Activated T-helper 17 cell treated with anti-CD3 and anti-CD28 coated beads, Interleukin-2, amount 50 U/mL, for 72 hours (primary cell): ENCODE measurements at places on chromosomes 5 and 9.
A peak's percentile ranks its signal among the peaks of the same experiment; 100 is the strongest.

DNA sequence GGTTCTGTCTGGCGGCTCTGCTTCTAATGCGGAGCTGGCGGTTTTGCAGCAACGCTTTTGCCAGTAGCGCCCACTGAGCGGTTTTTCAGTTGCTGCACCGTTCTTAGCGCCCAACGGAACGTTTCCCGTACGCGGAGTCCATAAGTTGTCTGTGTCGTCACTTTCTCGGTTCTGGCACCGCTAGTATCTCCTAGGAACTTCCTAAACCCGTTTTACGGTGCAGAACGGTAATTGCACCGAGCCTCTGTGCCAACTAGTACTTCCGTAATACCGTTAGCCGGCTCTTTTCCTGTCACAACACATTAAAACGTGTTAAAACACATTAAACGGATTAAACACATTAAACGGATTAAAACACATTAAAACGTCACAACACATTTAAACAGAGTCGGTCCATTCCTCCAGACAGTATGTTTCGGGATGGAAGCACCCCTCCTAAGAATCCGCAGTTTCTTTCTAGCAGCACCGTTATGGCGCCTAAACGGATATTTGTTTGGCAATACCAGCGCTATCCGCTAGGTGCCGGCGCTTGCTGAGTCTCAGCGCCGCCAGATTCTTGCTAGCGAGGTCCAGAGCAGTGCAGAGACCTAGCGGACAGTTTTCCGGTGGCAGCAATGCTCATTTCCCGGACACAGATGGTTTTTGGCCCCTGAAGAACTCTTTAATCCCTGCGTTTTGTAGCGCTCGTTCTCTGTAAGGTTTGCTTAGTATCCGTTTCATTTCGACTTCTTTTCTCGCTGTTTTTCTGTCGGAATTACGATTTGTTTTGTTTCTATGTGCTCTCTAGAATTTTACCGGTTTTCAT, 45.4 kb downstream of the ANXA2R start:
- ATAC-seq = peak; percentile 65

DNA sequence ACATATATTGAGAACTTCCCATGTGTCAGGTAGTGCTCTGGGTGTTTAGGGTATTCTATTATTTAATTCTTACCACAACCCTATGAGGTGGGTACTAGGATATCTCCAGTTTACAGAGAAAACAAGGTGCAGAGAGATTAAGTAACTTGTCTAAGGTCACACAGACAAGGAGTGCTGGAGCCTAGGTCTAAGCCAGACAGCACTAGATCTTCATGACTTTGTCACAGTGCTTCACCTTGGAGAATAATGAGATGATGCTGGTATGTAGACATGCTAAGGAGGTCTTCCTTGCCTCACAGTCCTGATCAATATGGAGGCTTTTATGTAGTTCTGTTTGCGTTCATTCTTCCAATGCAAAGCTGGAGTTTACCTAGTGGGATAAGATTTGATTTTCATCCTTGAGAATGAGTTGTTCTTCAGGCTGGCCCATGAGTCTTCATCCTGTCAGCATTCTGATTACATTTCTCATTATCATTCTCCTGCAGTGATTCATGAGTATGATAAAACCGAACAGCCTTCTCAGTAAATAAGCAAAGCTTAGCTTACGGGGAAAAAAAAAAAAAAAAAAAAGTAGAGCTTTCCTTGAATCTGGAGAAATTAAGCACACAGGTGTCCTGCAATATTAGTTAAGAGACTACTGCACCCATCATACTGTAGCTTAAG, 176.3 kb downstream of the C9orf152 start:
- ATAC-seq = no peak

DNA sequence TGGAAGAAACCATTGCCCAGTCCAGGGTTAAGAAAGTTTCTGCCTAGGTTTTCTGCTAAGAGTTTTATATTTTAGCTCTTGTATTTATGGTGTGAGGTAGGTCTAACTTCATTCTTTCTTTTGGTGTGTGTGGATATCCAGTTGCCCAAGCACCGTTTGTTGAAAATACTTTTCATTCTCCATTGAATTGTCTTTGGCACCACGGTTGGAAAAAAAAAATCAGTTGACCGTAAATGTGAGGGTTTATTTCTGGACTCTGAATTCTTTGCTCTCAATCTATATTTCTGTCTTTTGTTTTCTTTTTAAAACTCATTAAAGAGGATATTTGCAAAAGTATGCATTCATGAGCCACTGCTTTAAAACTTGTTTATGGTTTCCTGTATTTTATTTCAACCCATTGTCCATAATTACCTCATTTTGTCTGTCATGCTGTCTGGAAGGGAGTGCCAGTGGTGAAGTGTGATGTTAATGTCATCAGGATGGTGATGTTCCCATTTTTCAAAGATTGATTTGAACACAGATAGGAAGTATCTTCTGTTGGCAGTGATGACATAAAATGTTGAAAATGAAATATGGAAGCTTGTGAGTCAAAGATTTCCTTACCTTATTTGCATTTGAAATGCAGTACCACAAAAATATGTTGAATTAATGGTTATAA, 33.9 kb downstream of the HABP4 start:
- ATAC-seq = peak; percentile 5

DNA sequence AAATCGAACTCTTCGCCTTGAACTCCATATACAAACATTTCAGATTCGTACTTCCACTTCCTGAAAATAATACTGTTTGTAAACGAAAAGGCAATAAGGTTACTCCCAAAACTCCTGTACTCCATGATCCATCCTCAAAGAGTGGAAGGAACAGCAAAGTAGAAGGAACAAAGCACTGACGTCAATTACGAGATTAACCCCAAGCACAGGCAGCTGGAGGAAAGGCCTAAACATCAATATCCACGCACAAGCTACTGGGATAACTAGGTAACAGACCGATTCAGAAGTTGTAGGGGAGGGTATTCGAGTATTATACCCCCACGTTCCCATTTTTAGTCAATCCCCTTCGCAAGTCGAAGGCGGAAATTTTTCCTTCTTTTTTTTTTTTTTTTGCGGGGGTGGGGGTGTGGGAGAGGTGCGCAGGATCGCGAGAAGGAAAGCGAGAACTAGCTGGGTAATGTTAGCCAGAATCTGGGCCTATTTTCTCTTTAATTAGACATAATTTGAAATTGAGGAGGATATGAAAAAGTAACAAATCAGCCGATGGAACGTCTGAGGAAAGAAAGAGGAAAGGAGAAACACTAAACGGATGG, 909 bp downstream of the AFF4 start:
- peak; percentile 4 for ATAC-seq

DNA sequence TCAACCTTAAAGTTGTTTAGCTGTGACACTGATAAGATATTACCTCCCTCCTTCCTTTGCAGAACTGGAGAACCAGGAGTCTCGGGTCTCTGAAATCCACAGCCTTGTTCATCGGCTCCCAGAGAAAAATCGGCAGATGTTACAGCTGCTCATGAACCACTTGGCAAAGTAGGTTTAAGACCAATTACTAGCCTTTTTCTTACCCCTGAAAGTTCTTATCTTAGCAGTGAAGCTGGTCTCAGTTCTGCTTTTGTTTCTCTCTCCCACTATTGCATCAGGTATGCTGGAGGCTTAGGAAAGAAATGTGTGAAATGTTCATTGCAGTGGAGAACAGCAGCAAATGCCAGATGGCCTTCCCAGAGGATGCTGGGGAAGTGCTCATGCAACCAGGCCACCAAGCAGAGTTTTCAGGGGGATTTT, 287.4 kb downstream of the ARHGAP26 start:
- ATAC-seq = no peak

GRCh38 chr5:93569300-93570160, 11.5 kb downstream of the NR2F1-AS1 start:
- no peak for ATAC-seq

DNA sequence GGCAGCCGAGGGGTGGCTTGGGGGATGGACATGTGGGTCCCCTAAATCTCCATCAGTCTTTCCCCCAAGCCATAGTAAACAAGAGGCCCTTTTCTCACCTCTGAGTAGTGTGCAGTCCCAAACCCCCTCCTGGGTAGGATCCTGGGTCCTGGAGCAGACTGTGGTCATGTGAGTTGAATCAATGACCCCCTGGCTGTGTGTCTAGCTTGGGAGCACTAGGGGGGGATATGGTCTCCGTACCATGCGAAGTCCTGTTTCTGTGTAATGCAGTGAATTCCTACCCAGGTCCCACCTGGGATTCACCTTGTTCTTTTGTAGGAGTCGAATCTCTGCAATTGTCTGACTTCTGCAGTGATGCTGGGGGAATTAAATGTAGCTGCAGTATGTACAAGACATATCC, 66.2 kb downstream of the FGF18 start:
- ATAC-seq = no peak

- no peak for ATAC-seq
Observed at GRCh38 chr9:18849890-18850677, 182.9 kb downstream of the SAXO1 start.

GRCh38 chr5:132787076-132787475, 10.0 kb upstream of the SEPTIN8 start:
- ATAC-seq = no peak

DNA sequence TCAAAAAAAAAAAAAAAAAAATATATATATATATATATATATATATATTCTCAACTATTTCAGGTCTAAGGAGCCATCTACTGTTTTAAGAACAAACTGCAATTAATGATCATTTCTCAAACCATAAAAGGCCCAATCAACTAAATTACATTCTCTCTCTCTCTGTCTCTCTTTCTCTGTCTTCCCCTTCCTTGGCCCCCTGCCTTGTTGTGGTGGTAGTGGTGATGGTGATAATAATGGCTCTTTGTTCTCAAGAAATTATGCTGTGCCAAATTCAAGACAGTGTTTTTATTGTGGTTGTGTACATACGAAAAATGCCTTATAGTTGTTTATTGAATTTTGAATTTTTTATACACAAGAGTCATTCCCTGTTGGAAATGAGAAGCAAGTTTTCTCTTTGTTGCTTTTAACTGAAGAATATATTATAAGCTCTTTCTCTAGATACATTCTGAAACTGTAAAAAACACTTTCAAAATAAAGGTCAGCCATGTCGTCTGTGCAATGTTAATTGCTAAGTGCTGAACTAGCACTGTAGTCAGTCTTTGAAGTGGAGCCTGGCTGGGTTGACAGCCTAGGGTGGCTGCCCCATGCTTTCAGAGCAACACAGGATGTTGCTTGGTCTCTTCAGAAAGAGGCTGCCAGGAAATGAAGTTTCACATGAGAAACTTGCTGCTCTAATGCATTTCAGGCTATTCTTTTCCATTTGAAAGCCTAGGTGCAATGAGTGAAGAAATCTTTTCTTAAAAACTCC, 96.0 kb downstream of the HINT1 start:
- peak; percentile 99 for ATAC-seq

- no peak for ATAC-seq
Observed at GRCh38 chr5:133506181-133506580, 106.2 kb downstream of the FSTL4 start.

DNA sequence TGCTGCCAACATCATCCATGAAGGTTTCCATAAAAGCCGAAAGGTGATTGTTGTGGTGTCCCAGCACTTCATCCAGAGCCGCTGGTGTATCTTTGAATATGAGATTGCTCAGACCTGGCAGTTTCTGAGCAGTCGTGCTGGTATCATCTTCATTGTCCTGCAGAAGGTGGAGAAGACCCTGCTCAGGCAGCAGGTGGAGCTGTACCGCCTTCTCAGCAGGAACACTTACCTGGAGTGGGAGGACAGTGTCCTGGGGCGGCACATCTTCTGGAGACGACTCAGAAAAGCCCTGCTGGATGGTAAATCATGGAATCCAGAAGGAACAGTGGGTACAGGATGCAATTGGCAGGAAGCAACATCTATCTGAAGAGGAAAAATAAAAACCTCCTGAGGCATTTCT, 10.1 kb downstream of the TLR4 start:
- no peak for ATAC-seq

DNA sequence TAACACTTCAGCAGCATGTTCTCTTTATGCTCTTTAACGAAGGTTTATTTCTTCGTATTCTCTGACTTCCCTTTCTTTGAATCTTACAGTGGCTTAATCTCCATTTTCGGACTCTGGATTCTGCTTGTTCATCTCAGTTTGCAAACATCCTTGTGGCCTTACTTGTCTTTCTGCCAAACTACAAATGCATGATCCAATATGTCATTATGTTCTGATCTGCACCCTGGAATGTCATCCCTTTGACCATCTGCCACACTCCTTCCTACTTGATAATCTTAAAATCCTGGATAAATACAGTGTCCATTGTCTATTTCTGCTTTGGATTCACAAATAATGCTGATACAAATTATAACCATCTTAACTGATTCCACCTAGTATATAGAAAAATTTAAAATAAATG, 499.2 kb downstream of the CDH18 start:
- ATAC-seq = no peak

GRCh38 chr5:93430673-93431199, 150.3 kb downstream of the NR2F1-AS1 start:
- ATAC-seq = no peak

DNA sequence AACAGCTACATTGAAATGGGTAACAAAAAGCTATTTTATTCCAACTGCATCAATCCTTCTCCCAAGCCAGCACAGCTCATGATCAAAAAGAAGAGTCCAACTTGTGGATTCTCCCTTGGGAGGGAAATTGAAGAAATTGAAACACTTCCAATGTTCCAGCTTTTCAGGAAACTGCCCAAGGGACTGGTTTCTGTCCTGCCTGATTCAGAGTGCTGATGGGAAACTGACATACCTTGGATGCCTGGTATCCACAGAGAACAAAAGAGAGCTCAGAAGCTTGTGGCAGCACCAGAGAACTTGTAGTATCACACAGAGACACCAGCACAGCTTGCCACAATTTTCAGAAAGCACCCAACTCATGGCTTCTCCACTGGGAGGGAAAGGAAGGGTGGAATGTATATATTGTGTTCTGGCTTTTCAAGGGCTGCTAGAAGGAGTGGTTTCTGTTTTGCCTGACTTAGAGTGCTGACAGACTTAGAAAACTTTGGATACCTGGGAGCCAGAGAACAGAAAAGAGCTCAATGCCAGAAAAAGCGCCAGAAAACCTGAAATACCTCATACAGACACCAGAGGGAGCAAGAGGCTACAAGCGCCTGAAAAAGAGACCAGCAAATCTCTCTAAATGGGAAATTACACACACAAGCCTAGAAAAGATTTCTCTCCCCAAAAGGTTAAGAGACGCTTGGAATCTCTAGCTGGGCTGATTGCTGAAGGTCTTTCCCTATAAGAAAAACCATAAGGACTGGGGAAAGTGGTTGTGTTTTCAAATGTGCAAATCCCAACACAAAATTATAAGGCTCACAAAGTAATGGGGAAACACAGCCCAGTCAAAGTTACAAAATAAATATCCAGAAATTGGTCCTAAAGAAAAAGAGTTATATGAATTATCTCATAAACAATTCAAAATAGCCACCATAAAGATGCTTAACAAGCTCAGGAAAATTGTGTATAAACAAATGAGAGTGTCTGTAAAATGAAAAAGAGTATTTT, 178.8 kb downstream of the SPOCK1 start:
- ATAC-seq = no peak

- peak; percentile 88 for ATAC-seq
Observed at GRCh38 chr5:172798422-172799215, 27.6 kb upstream of the DUSP1 start.

DNA sequence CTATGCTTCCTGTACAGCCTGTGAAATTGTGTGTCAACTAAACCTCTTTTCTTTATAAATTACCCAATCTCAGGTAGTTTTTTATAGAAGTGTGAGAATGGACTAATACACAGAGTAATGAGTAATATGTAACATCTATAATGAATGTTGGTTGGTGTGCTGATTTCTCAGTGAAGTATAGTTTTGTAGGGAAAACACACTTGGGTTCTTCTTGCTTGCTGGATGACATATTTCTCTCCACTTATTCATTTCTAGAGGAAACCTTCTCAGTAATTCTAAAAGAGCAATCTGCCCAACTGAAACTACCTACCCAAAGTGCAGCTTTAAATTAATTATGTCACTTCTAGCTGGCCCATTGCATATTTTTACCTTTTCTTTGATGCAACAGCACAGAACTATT, 81.1 kb upstream of the RORB start:
- ATAC-seq = no peak

- no peak for ATAC-seq
Observed at GRCh38 chr9:122374885-122375420, 4.1 kb downstream of the PTGS1 start.
